ENCODE measurements at places on chromosomes 4 and X.

- no peak for DNase-seq
Observed at GRCh38 chr4:118284169-118284568, 68.6 kb downstream of the PRSS12 start.

DNA sequence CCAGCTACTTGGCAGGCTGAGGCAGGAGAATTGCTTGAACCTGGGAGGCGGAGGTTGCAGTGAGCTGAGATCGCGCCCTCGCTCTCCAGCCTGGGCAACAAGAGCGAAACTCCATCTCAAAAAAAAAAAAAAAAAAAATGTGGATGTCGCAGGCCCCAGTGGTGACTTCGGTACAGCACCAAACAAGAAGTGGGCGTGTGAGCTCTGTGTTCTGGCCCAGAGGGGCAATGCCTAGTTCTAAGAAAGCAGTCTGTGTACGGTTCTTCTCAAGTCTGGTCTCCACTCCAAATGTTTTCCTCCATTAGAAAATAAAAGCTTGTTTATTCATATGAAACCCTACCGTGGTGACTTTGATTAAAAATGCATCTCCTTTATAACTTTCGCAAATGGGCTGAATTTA, 92.0 kb upstream of the DDX3X start:
- no peak for DNase-seq

DNA sequence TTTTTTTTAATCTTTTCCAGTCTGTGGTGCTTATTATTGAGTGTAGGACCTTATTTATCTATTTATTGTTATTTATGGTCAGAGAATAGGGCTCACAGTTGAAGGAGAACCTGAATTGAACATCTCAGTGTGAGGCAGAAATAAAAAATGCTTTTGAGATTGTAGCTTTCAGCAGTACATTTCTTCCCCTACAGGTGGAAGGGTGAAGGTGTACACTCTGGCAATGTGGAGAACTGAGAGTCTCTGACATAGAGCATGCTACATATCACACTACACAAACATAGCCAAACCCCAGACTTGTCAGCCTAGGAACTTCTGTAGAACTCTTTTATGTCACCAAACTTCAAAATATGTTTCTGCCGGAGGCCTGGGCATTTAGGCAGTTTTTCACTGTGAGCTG, 140.2 kb downstream of the STIM2 start:
- DNase-seq, result no peak

GRCh38 chr4:118783887-118784286, 52.0 kb downstream of the SEC24D start:
- no peak for DNase-seq
